ENCODE measurements at places on chromosomes 16 and 17. TPM values are rescaled to one million over a fixed set of nuclear protein-coding genes. Genes with fewer than 3 reads are reported as not detected.

Gene TBC1D3H
- total RNA-seq = not detected

Gene CNTNAP4
- total RNA-seq = 193 TPM

Gene AANAT
- not detected for total RNA-seq

Gene ODAD4
- total RNA-seq = 4.9 TPM

Gene AURKB
- not detected for total RNA-seq

Gene NPW
- total RNA-seq = 1.0 TPM

Gene CA4
- 23.7 TPM for total RNA-seq

Gene ESRP2
- not detected for total RNA-seq

Gene KIF2B
- not detected for total RNA-seq

Gene SLC4A1
- total RNA-seq = 2.7 TPM

Gene MT1M
- 85.7 TPM for total RNA-seq

Gene G6PC1
- not detected for total RNA-seq
